Nephron progenitor cell (in vitro differentiated cells): ENCODE measurements at places on chromosomes 13 and 19.

DNA sequence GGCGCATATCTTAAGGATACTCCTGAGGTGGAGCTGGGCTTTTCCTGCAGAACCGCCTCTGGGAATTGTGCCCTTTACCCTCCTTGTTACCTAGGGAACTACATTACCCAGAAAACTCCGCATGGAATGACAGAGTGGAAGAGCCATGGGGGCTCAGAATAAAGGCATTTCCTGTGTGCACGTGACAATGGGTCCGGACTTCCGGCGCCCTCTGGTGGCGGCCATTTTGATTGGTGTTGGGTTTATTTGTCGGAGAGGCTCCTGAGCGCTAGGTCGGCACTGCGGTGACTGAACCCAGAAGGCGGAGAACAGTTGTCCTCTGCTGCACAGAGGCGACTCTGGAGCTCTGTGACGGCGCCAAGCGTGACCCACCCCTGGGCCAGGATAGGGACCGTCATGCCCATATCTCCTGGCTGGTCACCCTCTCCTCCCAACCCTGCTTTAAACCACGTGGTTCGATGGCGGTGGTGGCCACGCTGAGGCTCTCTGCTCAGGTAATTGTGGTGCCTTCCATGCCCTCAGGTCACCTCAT is at the start of gene ZNF587B:
TSS of gene ZNF587B (plus strand) at position 229 of the 532 bp plus-strand sequence. CDS start at position 459, 230 bp downstream.
- peaks cover 56% of the 10 kb centered on the region for H3K36me3 ChIP-seq
- peak within 1 kb of the TSS; percentile 96 for H3K4me3 ChIP-seq
- H3K4me1 ChIP-seq: peaks cover 36% of the 10 kb centered on the region
- DNase-seq: peak; percentile 88
- peaks cover 3% of the 10 kb centered on the region for H3K27me3 ChIP-seq

GRCh38 chr13:113209759-113210421 is 477 bp downstream of the CUL4A start:
- H3K27ac ChIP-seq: peak overlapping the region; percentile 54
- peak; percentile 55 for DNase-seq
- peaks cover 40% of the 10 kb centered on the region for H3K36me3 ChIP-seq
- peak overlapping the region; percentile 88 for H3K4me3 ChIP-seq

DNA sequence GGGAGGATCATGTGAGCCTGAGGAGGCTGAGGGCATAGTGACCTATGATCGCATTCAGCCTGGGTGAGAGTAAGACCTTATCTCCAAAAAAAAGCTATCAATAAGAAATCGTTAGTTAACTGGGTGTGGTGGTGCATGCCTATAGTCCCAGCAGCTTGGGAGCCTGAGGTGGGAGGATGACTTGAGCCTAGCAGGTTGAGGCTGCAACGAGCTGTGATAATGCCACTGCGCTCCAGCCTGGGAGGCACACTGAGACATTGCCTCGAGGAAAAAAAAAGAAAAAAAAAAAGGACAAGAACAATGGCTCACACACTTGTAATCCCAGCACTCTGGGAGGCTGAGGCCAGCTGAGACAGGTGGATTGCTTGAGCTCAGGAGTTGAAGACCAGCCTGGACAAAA is 16.2 kb downstream of the PSPC1 start:
- H3K36me3 ChIP-seq: peaks cover 92% of the 10 kb centered on the region
- no peak for DNase-seq
- no peaks in the 10 kb centered on the region for H3K27me3 ChIP-seq
- peak overlapping the region; percentile 76 for H3K27ac ChIP-seq
- H3K4me1 ChIP-seq: peaks cover 5% of the 10 kb centered on the region

- DNase-seq: no peak
- no peak overlapping the region for H3K4me3 ChIP-seq
- H3K36me3 ChIP-seq: no peaks in the 10 kb centered on the region
- H3K27me3 ChIP-seq: peaks cover 20% of the 10 kb centered on the region
- no peaks in the 10 kb centered on the region for H3K4me1 ChIP-seq
Measured at GRCh38 chr19:29445246-29445645, 80.5 kb upstream of the VSTM2B start.

DNA sequence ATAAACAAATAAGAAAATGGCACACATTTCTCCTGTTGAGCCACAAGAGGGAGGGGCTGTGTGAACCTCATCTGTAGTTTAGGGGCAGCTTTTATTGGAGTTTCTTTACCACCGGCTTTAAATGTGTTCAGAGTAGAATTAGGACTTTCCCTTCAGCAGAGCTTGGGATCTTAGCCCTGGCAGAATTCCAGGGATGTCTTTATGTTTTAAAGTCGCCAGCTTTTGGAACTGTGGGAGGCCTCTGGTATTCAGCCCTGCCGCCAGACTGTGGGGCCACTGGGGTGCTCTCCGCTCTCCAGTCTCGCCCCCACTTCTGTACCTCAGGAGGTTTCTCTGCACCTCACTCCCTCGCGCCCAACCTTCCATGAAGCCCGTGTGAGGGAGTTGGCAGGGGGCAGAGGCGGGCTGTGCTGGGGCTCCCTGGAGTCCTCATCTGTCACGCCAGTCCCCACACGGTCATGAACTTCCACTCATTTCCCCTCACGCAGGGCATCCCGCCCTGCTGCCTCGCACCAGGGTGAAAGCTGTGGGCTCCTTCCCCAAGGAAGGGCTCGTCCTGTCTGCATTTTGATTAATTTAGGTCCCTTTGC is 31.5 kb downstream of the CCDC8 start:
- peaks cover 18% of the 10 kb centered on the region for H3K4me1 ChIP-seq
- H3K27ac ChIP-seq: peak overlapping the region; percentile 6
- H3K4me3 ChIP-seq: no peak overlapping the region
- peaks cover 89% of the 10 kb centered on the region for H3K36me3 ChIP-seq
- DNase-seq: no peak

- H3K4me1 ChIP-seq: peaks cover 16% of the 10 kb centered on the region
- peaks cover 3% of the 10 kb centered on the region for H3K27me3 ChIP-seq
- no peak overlapping the region for H3K4me3 ChIP-seq
- DNase-seq: no peak
- peak overlapping the region; percentile 84 for H3K27ac ChIP-seq
Measured at GRCh38 chr13:80012251-80012650, 328.7 kb downstream of the SPRY2 start.

DNA sequence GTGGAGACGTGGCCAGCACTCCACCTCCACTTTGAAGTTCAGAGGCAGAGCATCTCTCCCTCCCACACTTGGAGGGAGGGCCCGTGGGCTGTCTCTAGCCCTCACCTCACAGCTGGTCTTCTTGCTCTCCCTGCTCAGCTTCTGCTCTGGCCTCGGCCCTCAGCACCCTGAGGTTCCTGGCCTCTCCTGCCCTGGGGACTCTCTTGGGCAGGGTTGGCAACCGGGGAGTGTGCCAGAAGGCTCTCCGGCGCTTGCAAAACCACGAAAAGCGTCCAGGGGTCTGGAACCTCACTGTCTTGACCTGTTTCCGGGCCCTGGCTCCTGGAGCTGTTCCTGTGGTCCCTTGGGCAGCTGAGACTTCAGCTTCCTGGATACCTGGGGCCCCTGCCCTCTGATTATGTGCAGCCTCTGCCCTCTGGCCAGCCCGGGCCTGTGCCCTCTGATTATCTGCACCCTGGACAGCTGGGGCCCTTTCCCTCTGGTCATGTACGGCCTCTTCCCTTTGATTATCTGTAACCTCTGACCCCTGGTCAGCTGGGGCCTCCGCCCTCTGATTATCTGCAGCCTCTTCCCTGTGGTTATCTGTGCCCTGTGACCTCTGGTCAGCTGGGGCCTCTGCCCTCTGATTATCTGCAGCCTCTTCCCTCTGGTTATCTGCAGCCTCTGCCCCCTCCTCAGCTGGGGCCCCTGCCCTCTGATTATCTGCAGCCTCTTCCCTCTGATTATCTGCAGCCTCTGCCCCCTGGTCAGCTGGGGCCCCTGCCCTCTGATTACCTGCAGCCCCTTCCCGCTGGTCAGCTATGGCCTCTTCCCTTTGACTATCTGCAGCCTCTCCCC is 2.1 kb downstream of the CCDC8 start:
- no peak for DNase-seq
- H3K27me3 ChIP-seq: peaks cover 7% of the 10 kb centered on the region
- H3K4me3 ChIP-seq: peak overlapping the region; percentile 98
- no peak overlapping the region for H3K27ac ChIP-seq
- H3K4me1 ChIP-seq: peaks cover 90% of the 10 kb centered on the region

DNA sequence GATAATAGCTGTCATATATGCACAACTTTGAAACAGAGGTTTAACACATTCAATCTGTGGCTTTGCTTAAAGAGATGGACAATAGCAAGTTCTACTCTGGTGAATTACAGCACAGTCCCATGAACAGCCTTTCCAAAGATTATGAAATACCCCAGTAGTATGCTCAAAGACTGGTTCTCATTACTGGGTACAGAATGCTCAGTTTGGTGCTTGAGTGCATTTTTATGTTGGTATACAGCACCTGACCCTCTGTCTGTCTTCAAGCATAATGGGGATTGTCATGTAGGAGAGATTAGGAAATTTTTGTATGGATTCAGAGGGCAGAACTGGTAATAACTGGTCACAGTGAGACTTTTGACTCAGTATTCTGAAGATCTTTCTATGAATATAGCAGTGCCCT is 7.6 kb downstream of the LMO7 start:
- no peaks in the 10 kb centered on the region for H3K36me3 ChIP-seq
- H3K27me3 ChIP-seq: peaks cover 15% of the 10 kb centered on the region
- H3K4me3 ChIP-seq: no peak overlapping the region
- DNase-seq: no peak

DNA sequence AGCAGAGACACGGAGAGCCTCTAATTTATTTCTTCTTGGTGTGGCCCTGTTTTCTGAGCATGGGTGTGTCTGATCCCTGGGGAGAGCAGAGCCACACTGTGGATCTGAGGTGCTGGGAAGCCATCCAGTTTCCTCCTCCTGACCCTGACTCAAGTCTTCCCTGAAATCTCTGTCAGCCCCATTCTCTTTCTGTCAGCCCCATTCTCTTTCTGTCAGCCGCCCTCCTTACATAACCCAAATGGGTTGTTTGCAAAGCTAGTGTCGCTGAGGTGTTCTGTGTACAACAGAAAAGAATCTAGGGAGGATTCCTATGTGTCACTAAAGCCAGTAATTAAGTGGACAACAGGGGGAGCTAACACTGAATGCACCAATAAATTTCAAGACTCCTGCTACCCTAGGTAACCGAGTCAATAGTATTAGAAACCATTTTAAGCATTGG is 50.2 kb downstream of the LRCH1 start:
- H3K36me3 ChIP-seq: peaks cover 8% of the 10 kb centered on the region
- H3K27ac ChIP-seq: peak overlapping the region; percentile 91

DNA sequence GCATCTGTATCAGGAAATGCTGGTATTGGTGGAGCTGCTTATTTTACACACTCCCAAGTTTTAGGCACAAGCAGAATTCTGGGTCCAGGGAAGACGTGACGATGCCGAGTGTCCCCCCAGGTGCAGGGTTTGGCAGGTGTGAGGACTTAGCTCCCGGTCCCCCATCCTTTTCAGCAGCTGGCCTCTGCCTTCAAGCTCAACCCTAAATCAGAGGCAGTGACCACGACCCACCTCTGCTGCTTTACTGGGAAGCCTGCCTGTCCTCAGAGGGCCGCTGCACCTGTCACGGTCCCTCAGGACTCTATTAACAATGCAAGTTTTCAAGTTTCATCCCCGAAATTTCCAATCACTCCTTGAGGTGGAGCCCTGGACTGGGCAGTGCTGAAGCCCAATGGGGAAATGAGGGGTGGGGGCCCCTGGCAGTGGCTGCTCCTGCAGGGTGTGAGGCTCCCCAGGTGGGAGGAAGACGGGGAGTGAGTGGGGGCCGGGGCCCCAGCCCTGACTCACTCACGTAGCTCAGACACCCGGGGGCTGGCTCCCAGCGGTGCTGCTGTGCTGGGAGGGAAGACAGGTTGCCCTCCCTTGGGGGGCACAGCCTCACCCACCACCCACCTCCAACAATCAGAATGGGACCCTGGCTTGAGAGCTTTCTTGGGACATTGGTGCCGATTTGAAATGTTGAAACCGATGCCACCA is 92.6 kb upstream of the MCF2L start:
- H3K4me3 ChIP-seq: no peak overlapping the region
- peaks cover 23% of the 10 kb centered on the region for H3K4me1 ChIP-seq
- H3K27me3 ChIP-seq: no peaks in the 10 kb centered on the region
- peaks cover 47% of the 10 kb centered on the region for H3K36me3 ChIP-seq

GRCh38 chr19:12789904-12790619 is 1.2 kb upstream of the JUNB start:
- peaks cover 4% of the 10 kb centered on the region for H3K27me3 ChIP-seq
- no peaks in the 10 kb centered on the region for H3K36me3 ChIP-seq
- peak; percentile 97 for DNase-seq
- peaks cover 43% of the 10 kb centered on the region for H3K4me1 ChIP-seq
- no peak overlapping the region for H3K27ac ChIP-seq

DNA sequence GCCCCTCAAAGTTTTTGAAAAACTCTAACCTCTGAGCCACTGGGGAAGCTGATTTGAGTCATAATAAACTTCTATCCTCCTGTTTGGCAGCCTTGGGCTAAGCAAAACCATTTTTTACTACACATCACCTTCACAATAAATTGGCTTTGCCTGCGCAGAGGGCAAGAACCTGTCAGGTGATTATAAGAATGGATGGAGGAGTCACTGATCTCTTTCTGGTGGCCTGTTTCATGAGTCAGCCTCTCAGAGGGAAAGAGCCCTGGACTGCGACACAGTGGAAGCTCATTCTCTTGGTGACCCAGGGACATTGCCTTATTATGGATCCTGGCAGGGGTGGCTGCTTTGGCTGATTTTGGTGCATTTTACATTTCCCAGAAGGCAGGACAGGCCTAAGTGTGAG is 17.5 kb upstream of the PSG9 start:
- H3K27ac ChIP-seq: no peak overlapping the region
- no peak overlapping the region for H3K4me3 ChIP-seq
- DNase-seq: no peak
- no peaks in the 10 kb centered on the region for H3K4me1 ChIP-seq
- H3K27me3 ChIP-seq: no peaks in the 10 kb centered on the region

GRCh38 chr13:106518512-106518911 is 16.9 kb downstream of the EFNB2 start:
- H3K4me3 ChIP-seq: peak overlapping the region; percentile 47
- DNase-seq: no peak
- H3K27ac ChIP-seq: peak overlapping the region; percentile 82

GRCh38 chr13:20711301-20712044 is 8.0 kb downstream of the IL17D start:
- no peaks in the 10 kb centered on the region for H3K36me3 ChIP-seq
- H3K27ac ChIP-seq: no peak overlapping the region
- DNase-seq: peak; percentile 70
- H3K4me1 ChIP-seq: peaks cover 34% of the 10 kb centered on the region

- H3K4me3 ChIP-seq: no peak overlapping the region
- H3K4me1 ChIP-seq: no peaks in the 10 kb centered on the region
- H3K27me3 ChIP-seq: peaks cover 63% of the 10 kb centered on the region
Measured at GRCh38 chr19:47310819-47311218, 1.2 kb downstream of the C5AR1 start.

GRCh38 chr13:60479273-60479672 is 82.3 kb downstream of the TDRD3 start:
- H3K27ac ChIP-seq: no peak overlapping the region
- no peak overlapping the region for H3K4me3 ChIP-seq
- H3K4me1 ChIP-seq: peaks cover 1% of the 10 kb centered on the region
- no peak for DNase-seq
- peaks cover 91% of the 10 kb centered on the region for H3K36me3 ChIP-seq
